ENCODE measurements at places on chromosomes 3 and 15.

DNA sequence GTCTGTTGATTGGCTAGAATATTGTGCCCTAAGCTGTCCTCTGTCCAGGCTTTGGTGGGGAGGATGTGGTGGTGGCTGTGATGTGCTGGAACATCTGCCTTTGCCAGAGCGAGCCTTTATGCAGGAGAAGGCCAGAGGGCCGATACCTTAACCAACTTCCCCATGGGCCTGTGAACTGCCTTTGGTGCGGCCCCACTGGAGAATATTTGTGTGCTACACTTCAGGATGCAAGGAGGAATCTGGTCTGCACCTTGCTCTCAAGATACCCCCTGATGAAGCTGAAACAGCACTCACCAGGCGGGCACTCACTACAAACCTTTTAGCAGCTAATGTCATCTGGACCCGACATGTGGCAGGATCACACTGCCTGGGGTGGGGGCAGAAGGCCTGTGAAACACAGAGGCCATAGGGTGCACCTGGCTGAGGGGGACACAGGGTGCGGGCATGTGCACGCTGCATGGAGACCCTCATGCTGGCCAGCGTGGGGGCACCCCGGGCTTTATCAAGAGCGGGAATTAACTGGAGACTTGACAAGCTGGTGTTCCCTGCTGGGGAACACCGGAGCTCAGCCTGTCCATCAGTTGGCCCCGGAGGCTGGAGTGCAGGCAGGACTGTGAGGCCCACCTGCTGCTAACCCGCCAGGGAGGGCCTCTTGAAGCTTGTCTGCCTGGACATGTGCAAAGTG lies 16.4 kb downstream of the PRR23E start:
- no peak for DNase-seq

- DNase-seq: no peak
These were observed 54.3 kb downstream of the GSK3B start for GRCh38 chr3:120039642-120040610.

DNA sequence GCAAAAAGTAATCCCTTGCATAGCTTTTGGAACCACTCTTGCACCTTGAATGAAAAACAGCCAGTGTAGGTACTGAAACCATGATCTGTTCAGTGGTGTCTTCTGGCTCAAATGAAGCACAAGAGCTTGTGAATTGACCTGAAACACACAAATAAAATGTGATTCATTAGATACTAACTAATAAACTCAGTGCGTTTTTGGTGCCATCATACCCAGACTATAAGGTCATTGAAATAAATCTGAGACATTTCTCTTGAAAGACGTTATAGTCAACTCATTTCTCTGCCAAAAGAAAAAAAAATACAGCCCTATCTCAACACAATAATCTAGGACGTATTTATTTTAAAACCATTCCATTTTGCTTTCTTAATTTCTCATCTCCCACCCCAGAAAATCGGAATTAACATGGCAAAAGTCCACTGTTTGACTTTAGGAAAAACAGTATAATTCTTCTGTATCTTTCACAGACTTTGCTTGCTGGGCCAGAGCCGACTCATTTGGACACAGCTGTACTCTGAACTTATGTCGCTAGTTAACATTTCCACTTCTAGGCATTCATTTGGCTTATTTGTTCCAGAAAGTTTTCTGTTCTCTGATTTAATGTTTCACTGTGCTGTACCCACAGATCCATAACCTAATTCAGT lies 284.9 kb upstream of the TBL1XR1 start:
- DNase-seq: no peak

- DNase-seq: no peak
These were observed 107.5 kb downstream of the WNT7A start for GRCh38 chr3:13772321-13772745.

- DNase-seq: no peak
These were observed 863.3 kb downstream of the IGSF11 start for GRCh38 chr3:118171236-118171852.
